ENCODE measurements at places on chromosomes 6 and 20. TPM values are rescaled to one million over a fixed set of nuclear protein-coding genes. Genes with fewer than 3 reads are reported as not detected.
A peak's percentile ranks its signal among the peaks of the same experiment; 100 is the strongest.

DNA sequence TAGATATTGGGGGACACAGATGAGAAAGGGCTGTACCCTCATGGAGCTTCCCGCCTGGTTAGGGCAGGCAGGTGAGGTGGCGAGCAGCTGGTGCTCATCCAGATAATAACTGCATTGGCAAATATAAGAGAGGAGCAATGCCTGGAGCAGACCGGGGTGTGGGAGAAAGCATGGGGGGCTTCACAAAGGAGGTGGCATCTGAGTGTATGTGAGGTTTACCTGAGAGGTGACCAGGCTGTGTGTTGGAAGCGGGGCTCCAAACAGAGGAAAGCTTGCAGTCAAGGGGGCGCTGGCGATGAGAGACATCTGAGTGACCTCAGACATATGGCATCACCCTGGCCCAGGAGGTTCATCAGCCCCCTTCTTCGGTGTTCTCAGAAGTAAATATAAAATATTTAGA lies 72.1 kb upstream of the PMEPA1 start:
- DNase-seq: no peak

GRCh38 chr6:47419621-47420020 lies 58.0 kb upstream of the CD2AP start:
- no peak for DNase-seq

GRCh38 chr6:17552861-17553260 lies 47.2 kb upstream of the FAM8A1 start:
- peak; percentile 41 for DNase-seq

GRCh38 chr20:51244466-51244865 lies 221.6 kb upstream of the KCNG1 start:
- DNase-seq: no peak

- DNase-seq: no peak
Observed at GRCh38 chr20:61739086-61739831, 326.4 kb downstream of the TAF4 start.

DNA sequence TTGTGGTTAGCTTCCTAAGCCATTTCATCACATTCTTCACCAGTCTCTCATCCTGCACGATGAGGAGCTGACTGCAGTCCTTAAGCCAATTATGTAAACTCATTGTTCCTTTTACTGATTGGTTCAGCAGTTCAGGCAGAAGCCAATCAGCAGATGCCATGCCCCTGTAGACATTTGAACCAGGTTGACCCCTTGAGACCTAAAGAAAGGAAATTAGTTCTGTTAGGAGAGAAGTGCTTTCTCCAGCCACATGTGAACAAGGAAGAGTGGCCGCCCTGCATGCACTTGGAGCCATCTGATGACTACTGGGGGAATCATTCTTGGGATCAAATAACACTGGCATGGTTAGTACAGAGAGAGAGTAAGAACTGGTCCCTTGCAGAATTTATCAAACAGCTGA lies 535.2 kb upstream of the ID4 start:
- DNase-seq: peak; percentile 46

DNA sequence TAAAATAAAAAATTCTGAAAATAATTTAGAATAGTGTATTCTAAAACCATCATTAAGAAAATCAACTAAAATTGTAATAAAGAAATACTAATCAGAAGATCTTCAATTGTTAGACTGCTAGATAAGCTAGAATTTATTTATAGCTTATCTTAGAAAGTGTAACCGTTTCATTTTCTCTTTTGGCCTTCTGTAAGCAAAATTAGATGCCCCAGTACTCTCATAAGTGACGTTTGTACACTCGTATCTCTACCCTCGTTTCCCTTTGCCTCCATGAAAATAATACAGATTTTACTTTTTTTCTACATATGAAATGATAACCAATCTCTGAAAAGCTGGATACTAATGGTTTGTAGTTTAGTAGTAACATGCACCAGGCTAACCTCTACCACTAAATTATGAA lies 19.8 kb downstream of the DSE start:
- no peak for DNase-seq

DNA sequence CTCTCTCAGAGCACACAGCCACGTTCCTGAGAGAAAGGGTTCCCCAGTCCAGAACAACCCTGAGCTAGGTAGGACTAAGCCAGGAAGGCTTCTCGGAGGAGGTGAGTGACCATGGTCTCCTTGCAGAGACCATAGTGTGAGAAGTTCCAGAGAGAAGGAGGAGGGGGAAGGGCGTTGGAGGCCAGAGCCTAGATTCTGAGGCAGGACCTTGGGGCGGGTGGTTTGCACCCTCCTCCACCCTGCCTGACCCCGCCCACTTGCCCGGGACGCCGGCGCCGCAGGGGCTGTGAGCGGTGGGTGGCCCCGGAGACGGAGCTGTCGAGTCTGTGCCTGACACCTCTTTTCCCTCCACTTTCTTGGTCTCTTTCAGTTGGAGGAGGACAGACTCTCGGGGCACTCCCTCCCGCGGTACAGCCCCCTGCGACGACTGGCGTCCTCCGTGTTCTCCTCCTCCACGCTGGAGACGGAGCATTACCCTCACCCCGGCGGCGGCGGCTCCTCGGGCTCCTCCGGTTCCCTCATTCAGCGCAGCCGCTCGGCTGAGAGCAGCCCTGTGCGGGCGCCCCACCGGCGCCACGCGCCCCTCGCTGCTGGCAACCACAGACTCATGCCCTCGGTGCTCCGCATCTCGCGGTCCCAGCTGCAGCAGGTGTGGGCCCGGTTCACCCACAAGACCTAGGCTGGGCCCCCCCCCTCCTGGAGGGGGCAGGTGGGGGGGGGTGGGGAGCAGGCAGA lies 26.2 kb downstream of the TTBK1 start:
- no peak for DNase-seq

GRCh38 chr6:68976260-68976659 lies 341.2 kb downstream of the ADGRB3 start:
- no peak for DNase-seq

SPATA25 gene
- 6.4 TPM for total RNA-seq

GRCh38 chr20:12847872-12848271 lies 160.9 kb upstream of the SPTLC3 start:
- peak; percentile 69 for DNase-seq

GRCh38 chr6:125574604-125575003 lies 174.8 kb upstream of the HEY2 start:
- no peak for DNase-seq

DNA sequence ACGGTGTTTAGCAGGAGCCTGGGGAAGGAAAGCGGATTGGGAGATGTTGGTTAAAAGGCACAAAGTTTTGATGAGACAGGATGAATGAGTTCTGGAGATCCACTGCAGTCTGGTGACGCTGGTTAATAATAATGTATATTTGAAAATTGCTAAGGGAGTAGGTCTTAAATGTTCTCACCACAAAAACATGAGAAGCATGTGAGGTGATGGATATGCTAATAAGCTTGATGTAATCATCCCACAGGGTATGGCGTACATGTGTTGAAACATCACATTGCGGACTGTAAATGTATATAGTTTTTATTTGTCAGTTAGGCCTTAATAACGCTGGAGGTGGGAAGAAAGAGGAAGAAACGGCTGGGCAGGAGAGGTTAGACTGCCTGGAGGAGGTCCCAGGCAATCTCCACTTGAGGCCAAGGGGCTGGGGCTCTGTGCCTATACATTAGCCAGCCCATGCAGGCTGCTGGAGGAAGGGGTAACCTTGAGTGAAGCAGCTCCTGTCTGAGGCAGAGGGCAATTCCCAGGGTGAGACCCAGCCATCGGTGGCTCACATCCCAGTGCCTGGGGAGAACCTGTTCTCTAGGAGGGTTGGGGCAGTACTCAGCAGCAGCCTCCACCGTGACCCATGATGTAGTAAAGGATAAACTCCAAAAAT lies 188.2 kb upstream of the QKI start:
- DNase-seq: no peak

DNA sequence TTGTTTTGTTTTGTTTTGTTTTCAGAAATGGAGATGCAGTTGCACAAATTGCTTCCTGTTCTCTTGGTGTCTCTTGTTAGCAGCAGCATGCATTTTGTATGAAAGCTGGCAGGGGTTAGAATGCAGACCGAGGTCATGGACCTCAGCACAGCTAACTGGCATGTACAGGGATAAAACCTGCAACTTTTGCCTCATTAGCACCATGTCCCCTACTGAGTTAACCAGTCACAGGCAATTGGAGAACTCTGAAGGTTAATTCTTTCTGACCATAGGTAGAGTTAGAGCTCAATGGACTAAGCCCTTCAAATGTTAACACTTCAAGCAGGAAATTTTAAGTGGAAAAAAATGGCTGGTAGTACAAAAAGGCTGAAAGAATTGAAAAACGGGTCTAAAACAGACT lies 377.1 kb downstream of the ADGRB3 start:
- DNase-seq: no peak

GRCh38 chr6:124857746-124858145 lies 104.5 kb upstream of the RNF217 start:
- DNase-seq: no peak

HSPA1L gene
- total RNA-seq: 4.5 TPM
